ENCODE measurements at places on chromosomes 7 and 10.

DNA sequence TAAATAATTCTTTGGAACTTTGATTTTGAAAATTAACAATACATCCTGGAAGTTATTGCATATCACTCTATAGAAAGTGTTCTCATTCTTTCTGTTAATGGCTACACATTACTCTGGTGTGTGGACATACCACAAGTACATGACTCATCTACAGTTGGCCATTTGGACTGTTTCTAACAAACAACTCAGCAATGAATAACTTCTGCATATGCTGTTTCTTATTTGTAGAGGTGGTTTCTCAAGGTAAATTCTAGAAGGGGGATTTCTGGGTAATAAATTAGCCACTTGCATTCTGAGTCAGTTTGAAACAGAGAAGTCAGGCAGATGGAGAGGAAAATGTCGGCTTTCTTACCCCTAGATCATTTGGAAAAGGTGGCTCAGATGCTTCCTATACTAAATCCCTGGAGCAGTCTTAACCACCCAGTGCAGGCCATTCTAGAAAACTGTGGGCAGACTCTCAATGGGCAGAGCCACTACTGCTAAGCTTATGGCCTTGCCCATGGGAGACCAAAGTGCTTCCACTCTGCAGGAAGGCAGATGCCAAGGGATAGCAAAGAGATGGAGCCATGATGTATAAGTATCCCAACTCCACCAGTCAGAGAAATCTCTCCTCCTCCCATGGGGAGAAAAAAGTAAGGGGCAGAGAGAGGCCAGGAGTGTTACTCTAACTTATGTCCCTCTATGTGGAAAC is 194.0 kb upstream of the PLPP4 start:
- no peak for DNase-seq

GRCh38 chr7:151927011-151927410 is 29.2 kb upstream of the GALNTL5 start:
- DNase-seq: no peak

DNA sequence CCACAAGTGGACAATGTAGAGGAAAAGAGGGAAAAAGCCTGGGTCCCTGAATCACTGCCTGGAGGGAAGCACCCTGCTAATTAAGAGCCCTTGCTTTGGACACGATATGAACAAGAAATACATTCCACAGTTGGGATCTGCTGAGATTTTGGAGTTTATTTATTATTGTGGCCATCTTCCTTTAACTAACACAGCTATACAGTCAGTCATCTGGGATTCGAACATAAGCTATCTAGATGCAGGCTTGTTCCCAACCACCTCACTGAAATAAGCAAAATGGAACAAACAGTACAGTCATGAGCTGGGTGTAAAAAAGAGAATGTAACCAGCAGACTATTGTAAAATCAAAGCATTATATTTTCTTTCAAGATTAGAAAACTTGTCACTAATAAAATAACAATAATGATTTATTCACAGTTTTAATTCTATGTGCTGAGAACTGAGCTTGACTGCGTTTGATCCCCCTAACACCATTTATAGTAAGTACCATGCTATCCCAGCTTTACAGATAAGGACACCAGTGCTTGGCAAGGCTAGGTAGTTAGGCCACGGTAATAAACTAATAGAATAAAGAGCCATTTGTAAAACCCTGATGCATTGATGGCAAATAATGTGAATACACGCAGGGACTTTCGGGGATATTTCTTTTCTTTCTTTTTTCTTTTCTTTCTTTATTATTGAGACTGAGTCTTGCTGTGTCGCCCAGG is 223.8 kb upstream of the KLF6 start:
- DNase-seq: no peak

GRCh38 chr10:97190450-97190849 is 4.7 kb upstream of the SLIT1 start:
- DNase-seq: no peak

DNA sequence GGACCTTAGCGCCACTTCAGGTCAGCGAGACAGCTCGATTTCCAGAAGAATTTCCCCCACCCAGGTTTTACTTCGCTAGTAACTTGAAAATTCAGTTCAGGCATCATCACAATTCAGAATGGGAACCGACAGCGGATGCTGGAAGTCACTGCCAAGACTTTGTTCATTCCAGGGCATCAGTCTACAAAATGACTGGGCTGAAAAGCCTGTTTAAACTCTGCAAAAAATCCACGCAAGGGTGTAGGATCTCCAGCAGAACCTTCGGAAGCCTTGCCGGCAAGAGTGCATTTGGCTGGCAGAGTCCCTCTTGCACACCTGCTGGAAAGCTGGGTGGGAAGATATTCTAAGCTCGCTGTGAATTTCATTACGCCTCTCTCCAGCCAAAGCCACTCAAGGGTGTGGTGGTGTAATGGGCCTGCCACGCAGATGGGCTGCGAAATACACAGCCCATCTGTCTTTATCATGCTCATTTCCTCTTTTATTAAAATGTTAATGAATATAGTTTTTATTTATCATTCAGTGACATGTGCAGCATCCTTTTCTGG is 672.0 kb upstream of the FOXK1 start:
- no peak for DNase-seq

DNA sequence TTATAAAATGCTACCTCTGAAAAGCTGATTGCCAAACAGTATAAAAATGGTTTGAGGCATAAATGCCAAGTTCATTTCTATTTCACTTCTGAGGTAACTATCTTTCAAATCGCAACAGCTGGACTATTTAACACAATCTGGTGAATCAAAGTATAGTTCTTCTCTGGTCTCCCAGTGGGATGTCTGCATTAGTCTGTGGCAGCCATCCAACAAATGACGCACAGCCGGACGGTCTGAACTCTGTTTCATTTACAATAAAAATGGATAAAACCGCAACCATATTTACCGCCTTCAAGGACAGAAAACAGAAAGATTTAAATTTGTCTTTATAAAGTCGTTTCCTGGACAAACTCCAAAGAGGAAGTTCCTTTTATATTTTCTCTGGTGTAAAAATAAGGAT is 41.9 kb downstream of the ENO4 start:
- DNase-seq: no peak

DNA sequence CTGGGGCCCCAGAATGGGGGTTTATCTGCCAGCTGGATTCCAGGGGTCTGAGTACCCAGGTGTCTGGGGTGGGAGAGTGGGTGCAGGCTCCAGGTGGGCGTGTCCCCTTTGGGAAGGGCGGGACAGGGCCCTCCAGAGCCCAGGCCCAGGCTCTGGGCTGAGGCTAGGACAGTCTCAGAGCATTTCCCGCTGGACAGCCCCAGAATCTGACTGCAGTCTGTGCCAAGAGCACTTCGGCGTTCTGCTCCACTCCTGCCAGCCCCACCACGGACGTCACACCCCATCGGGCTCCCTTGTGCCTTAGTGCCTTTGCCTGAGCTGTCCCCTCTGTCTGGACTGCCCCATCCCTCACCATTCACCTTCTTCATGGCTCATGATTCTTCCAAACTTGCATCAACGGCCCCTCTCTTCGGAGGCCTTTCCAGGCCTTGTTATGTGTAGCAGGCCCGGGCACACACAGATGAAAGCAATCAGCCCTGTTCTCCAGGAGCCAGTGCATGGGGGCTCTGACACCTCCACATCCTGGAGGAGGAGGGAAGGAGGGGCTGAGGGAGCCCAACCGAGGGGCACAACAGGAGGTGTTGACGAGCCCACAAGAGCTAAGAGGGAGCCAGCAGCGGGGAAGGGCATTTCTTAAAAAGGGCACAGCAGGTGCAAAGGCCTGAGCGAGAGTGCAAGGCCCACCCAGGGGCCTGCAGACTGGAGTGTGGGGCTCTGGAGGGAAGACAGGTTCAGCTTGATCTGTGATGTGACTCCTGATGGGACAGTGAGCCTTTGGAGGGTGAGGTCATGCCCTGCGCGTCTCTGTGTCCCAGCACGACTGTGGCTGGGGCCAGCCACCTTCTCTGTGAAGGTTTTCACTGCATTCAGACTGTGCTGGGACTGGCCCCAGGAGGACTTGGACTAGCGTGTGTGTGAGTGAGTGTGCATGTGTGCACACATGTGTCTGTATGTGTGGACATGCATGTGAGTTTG is 41.7 kb downstream of the GTF2IRD1 start:
- DNase-seq: no peak

DNA sequence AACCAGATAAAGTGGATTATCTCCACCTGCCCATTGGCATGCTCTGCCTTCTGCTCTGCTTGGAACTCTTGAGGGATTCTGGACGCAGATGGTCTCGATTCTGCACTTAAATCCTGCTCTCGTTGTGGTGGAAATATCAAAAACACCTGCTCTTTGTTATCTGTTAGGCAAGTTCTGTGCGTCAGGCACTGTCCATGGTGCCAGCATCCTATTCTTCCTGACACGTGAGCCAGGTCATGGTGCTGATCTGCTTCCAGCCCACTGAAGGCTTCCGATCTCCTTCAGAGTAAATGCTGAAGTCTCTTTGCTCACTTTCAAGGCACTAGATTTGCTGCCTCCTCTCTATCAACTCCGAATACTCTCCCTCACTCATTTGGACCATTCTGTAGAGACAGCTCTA is 505.6 kb downstream of the HTR7 start:
- no peak for DNase-seq

DNA sequence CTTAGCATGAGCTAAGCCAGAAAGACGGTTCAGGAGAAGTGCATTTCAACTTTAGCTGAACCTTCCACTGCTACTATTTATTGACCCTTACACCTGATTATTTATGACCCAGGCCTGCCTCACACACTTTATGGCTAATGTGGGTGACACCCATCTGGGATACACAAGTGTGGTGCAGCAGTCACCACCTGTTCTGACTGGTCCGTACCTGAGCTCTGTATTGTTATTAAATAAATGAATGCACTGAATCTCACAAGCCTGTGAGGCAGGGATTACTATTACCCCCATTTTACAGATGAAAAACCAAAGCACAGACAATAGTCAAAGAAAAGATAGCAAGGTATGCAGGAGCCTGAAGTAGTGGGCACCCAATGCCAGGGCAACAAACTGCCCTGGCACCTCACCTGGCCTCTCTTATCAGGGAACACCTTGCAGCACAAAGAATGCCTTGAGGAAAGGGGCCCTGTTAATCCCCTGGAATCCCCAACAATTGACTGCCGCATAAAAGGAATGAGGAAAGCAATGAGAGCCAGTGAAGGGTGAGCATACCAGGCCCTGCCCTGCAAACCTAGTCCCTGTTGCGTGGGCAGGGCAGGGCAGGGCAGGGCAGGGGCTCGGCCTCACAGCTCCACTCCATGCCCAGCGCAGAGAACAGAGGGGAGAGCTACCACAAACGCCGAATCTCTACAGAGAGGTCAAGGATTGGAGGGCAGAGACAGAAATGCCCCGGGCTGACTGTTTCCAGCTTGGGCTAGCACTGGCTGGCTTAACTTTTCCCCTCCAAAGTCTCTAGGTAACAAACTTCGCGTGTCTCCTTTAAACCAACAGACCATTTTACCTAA is 1.3 kb downstream of the ANXA11 start:
- no peak for DNase-seq

DNA sequence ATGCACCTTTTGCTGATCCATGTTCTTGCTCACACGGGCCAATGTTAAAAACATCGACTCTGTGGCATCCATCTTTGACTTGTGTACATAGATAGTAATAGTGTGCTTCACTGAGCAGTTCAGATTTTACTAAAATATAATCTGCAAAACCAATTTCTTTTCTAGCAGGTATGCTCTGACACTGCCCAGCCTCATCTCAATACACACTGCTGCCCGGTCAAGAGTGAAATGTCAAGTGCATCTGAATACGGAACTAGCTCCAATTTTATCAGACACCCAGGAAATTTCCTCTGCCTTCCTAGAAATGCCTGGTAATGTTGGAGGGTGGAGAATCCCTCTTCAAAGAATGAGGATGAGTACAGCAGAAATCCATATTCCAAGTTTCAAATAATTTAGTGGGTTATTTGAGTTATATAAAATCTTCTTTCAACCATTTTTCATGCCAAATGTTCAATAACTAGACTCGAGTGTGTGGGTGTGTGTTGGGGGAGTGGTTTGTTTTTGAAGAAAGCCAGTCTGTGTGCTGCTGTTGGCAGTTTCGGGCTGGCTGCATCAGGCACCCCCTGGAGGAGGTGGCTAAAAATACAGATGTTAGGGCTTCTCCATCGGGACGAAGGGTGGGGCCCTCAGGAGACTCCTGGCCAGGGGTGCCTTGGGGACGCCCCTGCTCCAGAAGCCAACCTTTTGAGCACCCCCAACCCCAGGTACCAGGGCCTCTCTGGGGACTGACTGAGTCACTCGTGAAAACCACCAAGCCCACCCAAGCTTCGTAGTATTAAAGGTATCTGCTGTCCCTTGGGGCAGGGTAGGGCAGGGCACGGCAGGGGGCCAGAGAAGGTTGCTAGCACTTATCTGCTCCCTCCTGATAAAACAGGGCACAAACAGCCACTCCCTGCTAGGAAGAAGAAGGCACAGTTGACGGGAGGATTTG is 15.4 kb downstream of the CTBP2 start:
- DNase-seq: no peak

- no peak for DNase-seq
Measured at GRCh38 chr10:118808601-118809356, 54.0 kb upstream of the CACUL1 start.

DNA sequence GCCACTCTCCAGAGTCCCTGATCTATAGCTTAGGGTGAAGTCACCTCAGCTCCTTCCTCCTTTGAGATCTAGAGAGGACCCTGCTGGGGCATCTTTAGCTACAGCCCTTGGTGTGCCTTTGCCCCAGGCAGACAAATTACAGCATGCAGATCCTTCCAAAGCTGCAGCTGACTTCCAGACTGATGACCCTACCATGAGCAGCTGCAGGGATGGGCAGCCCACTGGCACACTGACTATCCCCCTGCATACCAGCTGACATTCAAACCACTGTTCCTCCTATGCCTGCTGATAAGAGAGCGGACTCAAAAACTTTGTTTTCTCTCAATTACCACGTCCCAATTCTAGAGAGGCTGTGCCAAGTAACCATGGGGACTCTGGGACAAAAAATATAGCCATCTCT is 70.6 kb downstream of the COL13A1 start:
- no peak for DNase-seq

DNA sequence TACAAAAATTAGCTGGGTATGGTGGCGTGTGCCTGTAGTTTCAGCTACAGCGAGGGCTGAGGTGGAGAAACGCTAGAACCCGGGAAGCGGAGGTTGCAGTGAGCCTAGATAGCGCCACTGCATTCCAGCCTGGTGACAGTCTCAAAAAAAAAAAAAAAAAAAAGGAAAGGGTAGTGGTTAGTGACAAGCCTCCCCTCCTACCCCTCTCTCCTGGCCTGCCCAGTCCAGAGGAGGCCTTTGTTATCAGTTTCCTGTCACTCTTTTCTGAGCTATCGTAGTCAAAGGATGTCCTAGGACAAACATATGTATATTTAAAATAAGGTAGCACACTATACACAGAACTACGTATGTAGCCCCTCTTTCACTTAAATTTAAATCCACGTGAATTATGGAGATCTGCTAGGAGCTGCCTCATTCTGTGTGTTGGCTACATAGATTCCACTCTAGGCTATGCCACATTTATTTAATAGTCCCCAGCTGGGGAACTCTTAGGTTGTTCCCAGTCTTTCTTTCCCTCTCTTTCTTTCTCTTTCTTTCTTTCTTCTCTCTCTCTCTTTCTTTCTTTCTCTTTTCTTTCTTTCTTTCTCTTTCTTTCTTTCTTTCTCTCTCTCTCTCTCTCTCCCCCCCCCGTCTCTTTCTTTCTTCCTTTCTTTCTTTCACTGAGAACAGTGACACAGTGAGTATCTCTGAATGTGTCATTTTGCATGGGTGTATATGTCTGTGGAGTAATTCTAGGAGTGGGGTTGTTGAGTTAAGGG is 3.9 kb downstream of the TSPAN15 start:
- DNase-seq: no peak

Data from stimulated activated CD8-positive, alpha-beta memory T cell treated with anti-CD3 and anti-CD28 coated beads, Interleukin-2, amount 100 ng/mL, for 1 hour (primary cell).